ENCODE measurements at places on chromosomes 5 and 9.

- DNase-seq = peak; percentile 70
Measured at GRCh38 chr9:114811301-114811700, 5.5 kb upstream of the TNFSF15 start.

GRCh38 chr9:100856238-100856637, 172.3 kb upstream of the PLPPR1 start:
- DNase-seq = no peak

DNA sequence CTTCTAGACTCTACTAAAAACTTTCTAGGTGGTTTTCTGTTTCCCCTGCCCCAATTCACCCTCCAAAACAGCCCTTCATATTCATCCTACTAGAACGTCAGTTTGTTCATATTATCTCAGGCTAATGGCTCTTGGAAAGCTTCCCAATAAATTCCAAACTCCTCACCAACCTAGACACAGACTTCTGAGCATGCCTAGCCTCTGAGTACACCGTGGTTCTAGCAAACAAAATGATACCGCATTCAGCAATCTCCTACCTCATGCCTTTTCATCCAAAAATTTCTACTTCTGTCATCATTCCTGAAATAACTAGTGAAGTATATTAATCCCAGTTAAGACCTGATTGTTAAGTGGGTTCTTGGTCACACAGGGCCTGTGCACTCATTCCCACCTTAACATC, 46.5 kb upstream of the NR5A1 start:
- DNase-seq = peak; percentile 21

- DNase-seq = no peak
Measured at GRCh38 chr9:37392272-37392671, 30.2 kb upstream of the GRHPR start.

GRCh38 chr5:66645039-66645438, 48.8 kb downstream of the MAST4 start:
- DNase-seq = no peak

GRCh38 chr5:143102411-143102810, 301.1 kb downstream of the NR3C1 start:
- no peak for DNase-seq

- no peak for DNase-seq
Measured at GRCh38 chr5:170523142-170523551, 19.3 kb downstream of the KCNIP1 start.

DNA sequence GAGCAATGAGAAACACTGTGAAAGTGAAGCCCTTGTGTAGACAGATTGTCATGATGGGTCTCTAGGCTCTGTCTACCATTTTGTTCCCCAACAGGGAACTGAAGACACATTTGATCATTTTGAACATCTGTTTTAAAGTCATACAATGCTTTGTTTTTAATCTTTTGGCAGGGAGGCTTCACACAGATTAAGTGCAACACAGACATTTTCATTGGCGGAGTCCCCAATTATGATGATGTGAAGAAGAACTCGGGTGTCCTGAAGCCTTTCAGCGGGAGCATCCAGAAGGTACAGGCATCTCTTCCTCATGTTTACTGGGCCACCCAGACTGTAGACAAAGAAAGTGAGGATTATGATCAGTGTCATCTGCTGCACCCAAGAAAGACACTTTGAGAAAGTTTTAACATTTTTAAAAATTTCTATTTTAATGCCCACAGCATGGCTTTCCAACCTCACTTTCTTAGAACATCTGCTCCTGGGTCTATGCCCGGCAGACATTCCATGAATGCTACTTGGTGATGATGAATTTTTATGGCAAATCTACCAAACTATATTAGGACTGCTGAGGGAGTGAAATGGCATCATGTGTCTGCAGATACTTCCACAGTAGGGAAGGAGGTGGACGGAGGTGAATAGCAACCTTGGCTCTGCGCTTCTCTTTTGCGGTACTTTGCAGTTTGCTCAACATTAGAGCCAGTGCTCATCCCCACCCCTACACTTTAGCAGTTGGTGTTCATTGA, 121.3 kb downstream of the LIFR start:
- DNase-seq = no peak

DNA sequence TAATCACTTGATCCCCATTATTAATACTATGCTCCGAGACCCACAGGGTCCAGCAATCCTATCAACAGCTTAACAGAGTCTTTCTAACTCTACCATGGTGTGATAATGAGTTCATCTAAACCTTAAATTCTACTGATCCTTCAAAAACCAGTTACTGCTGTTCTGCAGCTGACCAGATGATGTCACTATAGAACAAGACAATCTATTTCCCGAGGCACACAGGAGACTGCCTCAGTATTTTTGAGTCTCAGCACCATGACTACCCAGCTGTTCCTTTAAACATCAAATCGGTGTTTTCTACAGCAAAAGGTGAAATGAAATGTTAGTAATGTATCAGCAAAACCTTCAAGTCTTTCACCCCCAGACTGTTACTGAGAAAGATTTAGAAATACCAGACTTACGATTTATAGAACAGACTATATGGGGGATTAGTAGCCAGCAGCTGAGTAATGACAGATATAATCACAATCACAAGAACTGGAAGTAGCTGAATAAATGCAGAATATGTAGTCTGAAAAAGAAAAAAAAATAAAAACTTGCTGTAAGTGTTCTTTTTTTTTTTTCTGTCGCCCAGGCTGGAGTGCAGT, 16.9 kb downstream of the DNAJC18 start:
- DNase-seq = peak; percentile 76

DNA sequence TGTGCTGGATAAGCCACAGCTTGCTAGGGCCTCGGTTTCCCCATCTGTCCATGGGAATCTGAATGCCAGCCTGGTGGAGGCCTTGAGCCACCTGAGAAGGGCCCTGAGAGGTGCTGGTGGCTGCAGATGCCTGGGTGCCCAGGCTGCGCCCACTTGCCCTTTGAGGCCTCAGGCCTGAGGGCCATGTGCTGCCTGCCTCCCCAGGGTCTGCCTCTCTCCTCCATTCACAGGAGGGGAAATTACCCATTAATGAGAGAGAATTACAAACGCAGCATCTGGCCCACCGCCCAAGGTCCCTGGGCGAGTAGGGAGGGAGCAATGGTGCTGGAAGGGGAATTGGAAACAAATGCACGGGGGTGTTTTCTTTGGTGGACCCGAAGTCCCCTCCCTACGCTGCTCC, 59.6 kb downstream of the BARX1 start:
- DNase-seq = no peak

- DNase-seq = peak; percentile 86
Measured at GRCh38 chr9:109912082-109912582, 132.1 kb downstream of the PALM2AKAP2 start.

DNA sequence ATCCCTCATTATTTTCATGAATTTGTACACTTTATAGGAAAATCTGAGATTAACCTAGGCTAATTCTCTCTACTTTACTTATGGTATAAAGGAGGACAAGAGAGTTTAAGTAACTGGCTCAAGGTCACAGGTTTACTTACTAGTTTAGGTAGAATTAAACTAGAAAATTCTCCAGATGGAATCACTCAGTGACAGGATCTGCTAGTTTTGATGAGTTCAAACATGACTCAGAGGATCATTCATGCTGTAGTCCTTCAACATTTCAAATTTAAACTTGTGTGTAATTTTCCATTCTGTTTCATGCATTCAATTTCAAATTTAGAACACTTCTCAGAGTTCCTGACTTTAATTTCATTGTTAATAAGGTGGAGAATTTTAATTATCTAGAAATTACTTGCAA, 485.7 kb upstream of the TUSC1 start:
- peak; percentile 36 for DNase-seq

- DNase-seq = no peak
Measured at GRCh38 chr5:13934921-13935320, 9.6 kb downstream of the DNAH5 start.

- DNase-seq = peak; percentile 10
Measured at GRCh38 chr5:67426961-67427849, 230.6 kb upstream of the CD180 start.

DNA sequence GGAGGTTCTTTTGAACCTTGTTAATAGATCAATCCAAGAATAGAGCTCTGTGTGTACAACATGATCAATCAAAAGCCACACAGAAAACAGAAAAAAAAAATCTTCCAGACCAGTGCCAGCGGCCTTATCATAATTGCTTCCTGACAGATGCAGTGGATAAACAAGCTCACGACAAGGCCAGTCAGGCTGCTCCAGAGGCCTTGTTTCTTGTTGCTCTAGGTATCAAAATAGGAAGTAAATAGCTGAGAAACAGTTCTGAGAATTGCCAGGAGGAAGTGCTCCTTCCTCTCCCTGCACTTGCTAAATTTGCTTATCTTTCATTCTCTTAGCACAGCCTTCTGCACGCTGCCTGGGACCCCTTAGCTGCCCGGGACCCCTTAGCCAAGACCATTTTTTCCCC, 199.0 kb upstream of the TARS1 start:
- no peak for DNase-seq

GRCh38 chr5:148928141-148928540, 101.7 kb downstream of the ADRB2 start:
- peak; percentile 33 for DNase-seq

GRCh38 chr5:125326150-125326510, 579.7 kb upstream of the ZNF608 start:
- peak; percentile 52 for DNase-seq

Measured in PC-3 (cell line).